ENCODE measurements at places on chromosomes 11 and 22.

GRCh38 chr11:120306519-120307242 lies 18.4 kb upstream of the TLCD5 start:
- no peak for DNase-seq

DNA sequence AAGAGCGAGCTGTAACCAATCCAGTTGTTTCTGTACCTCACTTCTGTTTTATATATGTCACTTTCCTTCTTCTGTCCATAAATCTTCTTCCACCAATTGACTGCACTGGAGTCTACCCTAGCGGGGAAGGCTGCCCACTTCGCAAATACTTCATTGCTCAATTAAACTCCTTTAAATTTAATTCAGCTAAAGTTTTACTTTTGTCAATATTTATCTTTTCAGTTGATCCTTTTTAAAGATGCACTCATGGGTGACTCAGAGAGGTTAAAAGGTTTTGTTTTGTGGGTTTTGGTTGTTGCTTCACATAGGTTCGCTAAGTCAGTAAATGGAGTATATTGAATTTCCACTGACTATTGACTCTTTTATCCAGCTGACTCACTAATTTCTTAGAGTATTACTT lies 597.2 kb downstream of the DLG2 start:
- peak; percentile 4 for DNase-seq

DNA sequence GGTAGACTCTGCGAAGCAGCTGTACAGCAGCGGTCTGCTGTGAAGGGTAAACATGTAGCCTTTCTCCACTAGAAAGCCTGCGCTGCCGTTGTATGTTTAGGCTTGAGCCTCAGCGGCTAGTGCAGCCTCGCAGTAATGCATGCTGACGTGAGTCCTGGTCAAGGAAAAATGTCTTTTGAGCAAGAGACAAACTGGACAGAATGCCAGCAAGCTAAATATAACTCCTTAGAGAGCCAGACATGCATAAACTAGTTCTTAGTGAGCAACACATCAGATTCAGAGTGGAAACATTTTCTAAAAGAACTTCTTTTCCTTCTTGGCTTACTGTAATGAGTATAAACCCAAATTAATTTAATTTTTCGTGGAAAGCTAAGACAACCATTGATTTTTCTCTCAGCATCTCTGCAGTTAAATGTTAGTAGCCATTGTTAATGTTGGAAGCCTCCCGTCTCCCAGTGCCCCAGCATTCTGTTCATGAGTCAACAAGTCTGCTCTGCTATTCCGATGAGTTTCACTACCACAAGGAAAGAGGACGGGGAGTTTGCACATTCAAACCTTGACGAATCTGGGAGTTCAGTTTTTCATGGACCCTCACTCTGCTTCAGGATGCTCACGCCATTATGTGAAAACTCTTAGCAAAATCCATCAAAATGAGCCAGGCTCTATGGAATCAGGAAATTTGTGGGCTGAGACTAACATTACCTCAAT lies 51.4 kb downstream of the JAM3 start:
- no peak for DNase-seq

DNA sequence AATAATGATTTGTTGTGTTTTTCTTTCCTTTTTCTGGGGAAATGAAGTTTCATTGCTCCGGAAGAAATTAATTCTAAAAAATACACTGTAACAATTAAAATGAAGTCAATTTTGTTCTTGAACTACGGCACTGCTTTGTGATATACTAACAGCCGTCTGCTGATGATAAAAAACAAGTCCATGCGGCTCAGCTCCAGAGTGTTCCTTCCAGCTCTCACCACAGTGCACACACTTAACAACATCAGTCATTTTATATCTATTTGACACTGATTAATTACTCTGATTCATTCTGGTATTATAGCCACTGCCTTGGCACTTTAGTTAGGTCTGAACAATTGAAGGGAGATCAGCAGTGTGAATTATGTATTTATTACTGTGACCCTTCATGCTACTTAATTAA lies 97.4 kb upstream of the SLC6A5 start:
- DNase-seq = no peak

DNA sequence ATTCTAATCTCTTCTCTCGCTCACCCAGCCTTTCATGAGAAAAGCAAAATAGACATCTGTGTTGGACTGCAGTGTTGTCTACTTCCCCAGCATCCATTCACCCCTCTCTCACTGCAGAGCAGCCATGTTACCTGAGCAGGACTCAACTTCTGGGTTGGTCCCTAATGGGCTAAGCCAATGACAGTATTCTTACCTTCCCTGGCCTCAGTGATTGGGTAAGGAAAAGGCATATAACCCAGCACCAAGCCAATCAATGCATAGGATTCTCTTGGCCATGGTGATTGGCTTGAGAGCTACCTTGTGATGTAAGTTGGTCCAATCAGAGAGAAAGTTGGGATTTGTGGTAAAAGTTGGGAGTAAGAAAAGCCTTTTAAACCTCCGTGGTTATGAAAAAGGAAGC lies 99.8 kb upstream of the NECTIN1 start:
- no peak for DNase-seq

GRCh38 chr11:116073854-116074837 lies 569.9 kb upstream of the CADM1 start:
- no peak for DNase-seq

DNA sequence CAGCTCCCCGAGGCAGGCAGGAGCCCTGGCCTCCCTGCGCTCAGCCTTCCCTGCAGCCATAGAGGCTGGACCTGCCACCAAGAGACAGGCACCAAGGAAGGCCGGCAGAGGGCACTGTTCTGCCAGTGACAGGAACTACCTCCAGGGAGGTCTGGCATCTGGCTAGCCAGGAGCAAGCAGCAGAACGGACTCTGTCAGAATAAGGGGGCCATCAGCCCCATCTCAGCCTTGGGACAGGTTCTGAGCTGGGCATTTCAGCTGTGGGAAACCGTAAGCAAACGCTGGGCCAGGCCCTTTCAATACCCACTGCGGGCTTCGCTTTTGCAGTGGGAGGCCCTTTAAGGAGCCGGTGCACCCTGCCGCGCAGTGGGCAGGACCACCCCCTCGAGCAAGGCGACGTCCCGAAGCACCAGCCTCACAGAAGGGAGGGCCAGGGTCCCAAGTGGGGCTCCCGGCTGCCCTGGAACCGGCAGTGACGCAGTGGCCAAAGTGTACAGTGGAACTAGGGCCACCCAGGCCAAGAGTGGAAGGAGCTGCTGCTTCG lies 18.2 kb downstream of the IFT27 start:
- DNase-seq = peak; percentile 30

DNA sequence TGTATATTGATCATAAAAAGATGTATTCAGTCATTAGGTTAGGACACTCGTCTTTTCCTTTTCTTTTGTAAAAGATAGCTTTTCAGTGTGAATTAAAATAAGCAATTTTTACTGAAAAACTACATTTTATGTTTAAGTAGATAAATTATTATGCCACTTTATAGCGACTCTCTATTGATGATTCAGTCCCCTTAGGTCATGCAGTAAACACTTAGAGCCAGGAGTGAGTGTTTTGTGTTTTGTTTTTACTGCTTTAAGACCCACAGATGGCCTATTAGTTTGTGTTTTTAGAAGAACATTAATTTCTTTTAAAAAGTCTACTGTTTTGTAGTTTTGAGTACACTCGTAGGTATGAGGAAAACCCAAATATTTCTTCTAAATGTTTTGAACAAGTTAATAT lies 86.6 kb downstream of the YAP1 start:
- no peak for DNase-seq

GRCh38 chr11:126474220-126474619 lies 118.7 kb downstream of the ST3GAL4 start:
- DNase-seq = no peak

DNA sequence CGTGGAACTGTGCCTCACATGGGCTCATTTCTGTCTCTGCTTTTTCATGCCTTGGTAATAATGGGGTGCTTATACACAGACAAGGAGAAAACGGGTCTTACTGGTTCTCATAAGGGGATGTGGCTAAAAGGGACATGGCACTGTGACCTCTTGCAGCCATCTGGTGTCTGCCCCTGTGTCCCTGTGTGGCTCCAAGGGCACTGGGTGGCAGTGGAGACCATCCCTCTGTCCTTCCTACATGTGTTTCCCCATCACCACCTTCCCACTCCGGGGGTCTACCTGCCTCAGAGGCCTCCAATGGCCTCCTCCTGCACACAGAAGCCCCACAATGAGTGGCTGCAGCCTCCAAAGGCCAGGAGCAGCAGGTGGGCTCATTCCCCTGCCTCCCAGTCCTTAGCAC lies 221.2 kb downstream of the CEP164 start:
- no peak for DNase-seq

DNA sequence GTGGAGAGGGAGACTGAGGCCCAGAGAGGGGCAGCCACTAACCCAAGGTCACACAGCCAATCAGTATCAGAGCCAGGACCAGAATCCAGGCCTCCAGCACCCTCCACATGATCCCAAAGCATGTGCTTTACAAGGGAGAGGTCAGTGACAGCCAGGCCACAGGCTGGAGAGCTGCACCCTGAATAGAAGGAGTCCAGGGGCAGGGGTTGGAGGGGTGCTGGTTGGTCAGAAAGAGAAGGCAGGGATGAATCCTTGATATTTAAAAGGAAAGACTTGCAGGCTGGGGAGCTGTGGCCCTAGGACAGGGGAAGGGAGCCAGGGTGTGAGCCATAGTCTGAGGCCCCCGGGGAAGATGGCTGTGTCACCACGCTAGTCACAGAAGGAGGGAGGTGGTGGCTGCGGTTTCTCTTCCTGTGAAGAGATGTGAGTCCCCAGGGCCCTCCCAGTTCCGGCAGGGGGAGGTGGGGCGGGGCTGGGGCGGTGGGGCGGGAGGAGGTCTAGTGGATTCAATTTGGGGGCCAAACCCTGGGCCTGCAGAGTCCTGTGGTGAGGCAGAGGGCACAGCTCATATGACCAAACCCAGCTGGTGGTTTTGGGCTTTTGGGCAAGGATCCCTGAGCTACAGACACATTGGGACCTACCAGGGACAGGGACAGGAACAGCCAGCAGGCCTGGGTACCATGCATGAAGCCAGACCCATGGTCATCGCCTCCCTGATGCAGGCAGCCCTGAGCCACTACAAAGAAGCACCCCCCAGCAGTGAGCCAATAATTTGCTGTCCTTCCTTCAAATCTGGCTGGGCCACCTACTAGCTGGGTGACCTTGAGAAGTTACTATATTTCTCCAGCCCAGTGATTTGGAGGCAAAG lies 14.0 kb downstream of the RAC2 start:
- no peak for DNase-seq

- DNase-seq = no peak
Observed at GRCh38 chr11:57974848-57975601, 48.7 kb upstream of the OR9Q1 start.

DNA sequence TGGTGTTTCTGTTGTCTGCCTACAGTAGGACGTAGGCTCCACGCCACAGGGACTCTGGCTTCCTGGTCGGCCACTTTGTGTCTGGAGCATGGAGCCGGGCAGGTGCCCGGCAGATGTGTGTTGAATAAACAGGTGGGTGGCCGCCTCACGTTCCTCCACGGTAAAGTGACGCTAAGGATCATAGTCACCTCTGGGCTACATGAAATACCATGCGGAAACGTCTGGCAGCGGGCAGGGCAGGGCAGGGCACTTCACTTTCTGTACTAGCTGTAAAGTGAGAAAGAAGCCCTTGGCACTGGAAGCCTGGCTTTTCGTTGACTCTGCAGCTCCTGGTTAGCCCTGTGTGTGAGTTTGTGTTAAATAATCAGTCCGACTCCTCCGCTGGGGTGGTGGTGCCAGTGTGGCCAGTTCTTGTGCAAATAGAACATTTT lies 52.4 kb downstream of the MCM5 start:
- DNase-seq = no peak

- no peak for DNase-seq
Observed at GRCh38 chr11:88353835-88354496, 16.4 kb upstream of the CTSC start.

Measured in right kidney (tissue), 9 donors.